Aorta (tissue), 5 donors: ENCODE measurements at places on chromosomes 7 and 10.

DNA sequence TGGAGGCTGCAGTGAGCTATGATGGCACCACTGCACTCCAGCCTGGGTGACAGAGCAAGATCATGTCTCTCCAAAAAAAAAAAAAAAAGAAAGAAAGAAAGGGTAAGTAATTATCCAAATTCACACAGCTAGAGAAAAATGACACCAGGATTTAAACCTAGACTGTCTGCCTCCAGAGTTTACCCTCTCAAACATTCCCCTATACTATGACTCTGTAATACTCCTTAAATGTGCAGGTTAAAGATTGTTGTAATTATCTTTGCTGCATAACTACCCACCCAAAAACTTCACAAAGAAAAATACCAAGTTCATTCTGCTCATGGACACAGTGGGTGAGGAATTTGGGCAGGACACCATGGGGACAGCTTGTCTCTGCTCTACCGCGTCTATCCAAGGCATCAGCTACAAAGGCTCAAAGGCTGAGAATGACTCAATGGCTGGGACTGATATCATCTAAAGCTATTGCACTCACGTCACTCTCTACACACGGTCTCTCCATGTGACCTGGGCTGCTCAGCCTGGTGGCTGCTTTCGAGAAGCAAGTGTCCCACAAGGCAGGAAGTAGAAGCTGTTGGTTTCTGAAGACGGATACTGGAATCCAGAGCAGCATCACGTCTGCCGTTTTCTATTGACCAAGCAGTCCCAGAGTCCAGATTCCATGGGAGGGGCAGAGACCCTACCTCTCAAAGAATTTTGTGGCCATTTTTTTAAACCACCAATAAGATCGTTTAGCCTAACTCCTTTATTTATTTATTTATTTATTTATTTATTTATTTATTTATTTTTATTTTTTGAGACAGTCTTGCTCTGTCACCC is 185.7 kb upstream of the AUTS2 start:
- no peak overlapping the region for H3K27ac ChIP-seq
- no peak overlapping the region for H3K4me3 ChIP-seq
- no peaks in the 10 kb centered on the region for H3K4me1 ChIP-seq
- H3K27me3 ChIP-seq, result no peaks in the 10 kb centered on the region
- H3K36me3 ChIP-seq, result no peaks in the 10 kb centered on the region
- DNase-seq, result no peak

- no peak for DNase-seq
- no peaks in the 10 kb centered on the region for H3K27me3 ChIP-seq
- no peaks in the 10 kb centered on the region for H3K4me1 ChIP-seq
- no peak overlapping the region for H3K27ac ChIP-seq
- H3K4me3 ChIP-seq, result no peak overlapping the region
Measured at GRCh38 chr10:79387974-79388850, 40.9 kb downstream of the PPIF start.

- no peak for DNase-seq
- H3K4me3 ChIP-seq, result no peak overlapping the region
- no peak overlapping the region for H3K27ac ChIP-seq
- no peaks in the 10 kb centered on the region for H3K27me3 ChIP-seq
- no peaks in the 10 kb centered on the region for H3K4me1 ChIP-seq
Measured at GRCh38 chr7:112876877-112877276, 86.7 kb upstream of the TMEM168 start.

DNA sequence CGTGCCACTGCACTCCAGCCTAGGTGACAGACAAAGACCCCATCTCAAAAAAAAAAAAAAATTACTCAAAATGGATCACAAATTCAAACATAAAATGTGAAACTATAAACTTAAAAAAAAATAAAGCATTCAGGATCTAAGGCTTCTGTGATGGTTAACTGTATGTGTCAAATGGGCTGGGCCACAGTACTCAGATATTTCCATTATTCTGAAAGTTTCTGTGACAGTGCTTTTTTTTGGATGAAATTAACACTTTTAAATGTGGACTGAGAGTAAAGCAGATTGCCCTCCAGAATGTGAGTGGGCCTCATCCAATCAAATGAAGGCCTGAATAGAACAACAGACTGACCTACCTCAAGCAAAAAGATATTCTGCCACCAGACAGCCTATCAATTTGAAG is 26.0 kb downstream of the ARHGAP12 start:
- H3K27me3 ChIP-seq, result no peaks in the 10 kb centered on the region
- no peaks in the 10 kb centered on the region for H3K36me3 ChIP-seq
- H3K4me3 ChIP-seq, result no peak overlapping the region
- H3K27ac ChIP-seq, result no peak overlapping the region

- H3K27ac ChIP-seq, result no peak overlapping the region
- no peaks in the 10 kb centered on the region for H3K4me1 ChIP-seq
- DNase-seq, result no peak
- H3K4me3 ChIP-seq, result no peak overlapping the region
- H3K36me3 ChIP-seq, result no peaks in the 10 kb centered on the region
Measured at GRCh38 chr10:109939315-109939961, 16.1 kb upstream of the XPNPEP1 start.

DNA sequence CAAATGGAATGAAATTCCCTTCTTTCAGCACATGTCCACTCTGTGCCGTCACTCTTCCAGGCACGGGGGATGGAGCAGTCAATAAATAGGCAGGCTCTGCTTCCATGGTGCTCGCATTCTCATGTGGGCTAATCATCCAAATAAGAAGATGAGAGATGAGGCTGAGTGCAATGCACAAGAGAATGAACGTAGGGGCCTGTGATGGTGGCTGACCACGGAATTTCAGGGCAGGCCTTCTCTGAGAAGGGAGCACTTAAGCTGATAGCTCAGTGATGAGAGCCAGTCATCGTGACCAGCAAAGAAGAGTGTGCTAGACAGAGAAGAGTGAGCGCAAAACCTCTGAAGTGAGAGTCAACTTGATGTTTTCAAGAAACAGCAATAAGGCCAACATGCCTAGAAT is 47.9 kb downstream of the TAF3 start:
- DNase-seq, result no peak
- H3K36me3 ChIP-seq, result no peaks in the 10 kb centered on the region
- no peaks in the 10 kb centered on the region for H3K27me3 ChIP-seq

- H3K4me1 ChIP-seq, result no peaks in the 10 kb centered on the region
- no peak overlapping the region for H3K4me3 ChIP-seq
- no peaks in the 10 kb centered on the region for H3K36me3 ChIP-seq
- no peak for DNase-seq
- H3K27ac ChIP-seq, result no peak overlapping the region
Measured at GRCh38 chr7:24728503-24729364, 28.5 kb downstream of the GSDME start.
